ENCODE measurements at places on chromosomes 7 and 10. TPM values are rescaled to one million over a fixed set of nuclear protein-coding genes. Genes with fewer than 3 reads are reported as not detected.
A peak's percentile ranks its signal among the peaks of the same experiment; 100 is the strongest.

DNA sequence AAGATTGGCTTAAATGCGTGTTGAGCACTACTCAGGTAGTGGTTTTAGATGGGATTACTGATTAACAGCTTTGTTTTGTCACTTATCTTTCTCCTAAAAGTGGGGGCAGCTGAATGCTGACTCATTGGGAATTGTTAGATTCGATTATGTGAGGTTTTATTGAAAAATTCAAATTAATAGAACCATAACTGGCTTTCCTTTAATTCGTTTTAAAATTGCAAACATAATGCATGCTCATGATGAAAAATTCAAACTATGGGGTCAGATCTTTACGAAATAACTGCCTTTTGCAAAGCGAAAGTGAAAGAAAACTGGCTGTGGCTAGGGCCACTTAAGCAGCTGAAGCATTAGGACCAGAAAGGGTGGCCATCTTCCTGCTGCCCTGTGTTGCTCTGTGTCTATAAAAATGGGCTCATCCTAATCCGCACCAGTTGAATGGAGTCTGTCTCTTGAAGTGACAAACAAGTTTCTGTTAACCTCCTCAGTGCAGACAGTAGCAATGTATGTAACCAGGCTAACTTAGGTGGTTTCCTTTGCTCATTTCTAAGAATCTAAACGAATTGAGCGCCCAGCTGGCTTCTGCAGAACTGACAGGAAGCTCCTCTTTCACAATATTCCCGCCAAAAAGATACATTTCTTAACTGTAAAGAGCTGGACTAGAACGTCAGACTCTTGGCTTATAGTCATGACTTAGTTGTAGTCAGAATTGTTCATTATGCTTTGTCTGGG is 27.8 kb downstream of the DENND10 start:
- DNase-seq, result peak; percentile 23
- no peaks in the 10 kb centered on the region for H3K4me1 ChIP-seq
- H3K36me3 ChIP-seq, result no peaks in the 10 kb centered on the region
- H3K4me3 ChIP-seq, result peak overlapping the region; percentile 29
- H3K27me3 ChIP-seq, result no peaks in the 10 kb centered on the region
- H3K27ac ChIP-seq, result peak overlapping the region; percentile 63

DNA sequence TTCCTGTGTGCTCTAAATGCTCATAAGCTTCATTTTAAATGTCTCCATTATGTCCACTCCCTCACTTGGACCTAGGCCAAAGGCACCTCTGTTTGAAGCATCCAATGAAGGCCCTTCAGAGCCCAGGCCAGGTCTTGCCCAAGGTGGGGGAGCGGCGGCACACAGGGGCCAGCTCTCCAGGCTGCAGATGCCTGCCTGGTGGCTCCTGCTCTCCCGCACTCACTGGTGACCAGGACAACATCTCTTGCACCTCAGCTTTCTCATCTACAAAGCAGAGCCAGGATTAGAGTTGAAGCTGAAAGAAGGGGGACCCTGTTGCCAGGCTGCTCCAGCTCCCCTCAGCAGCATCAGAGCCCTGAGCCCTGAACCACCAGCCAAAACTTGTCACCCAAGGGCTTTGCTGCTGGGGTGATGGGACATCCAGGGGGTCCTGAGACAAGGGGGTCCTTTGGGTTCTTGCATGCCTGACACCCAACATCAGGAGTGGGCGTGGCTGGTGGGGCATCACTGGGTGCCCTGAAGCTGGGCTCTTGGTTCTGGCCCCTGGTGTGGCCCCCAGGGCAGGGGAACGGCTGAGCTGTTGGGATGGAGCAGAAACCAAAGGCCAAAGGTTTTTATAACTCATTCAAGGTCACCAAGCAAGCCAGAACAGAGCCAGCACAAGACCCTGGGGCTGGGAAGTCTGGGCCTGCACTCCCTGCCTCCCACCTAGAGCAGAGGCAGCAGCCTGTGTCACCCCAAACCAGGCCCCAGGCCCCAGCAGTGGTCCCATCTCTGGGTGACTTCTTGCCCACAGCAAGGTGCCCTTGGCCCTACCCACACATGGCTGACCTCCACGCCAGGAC is 1.2 kb downstream of the NACAD start:
- no peaks in the 10 kb centered on the region for H3K27me3 ChIP-seq
- no peak overlapping the region for H3K4me3 ChIP-seq
- H3K4me1 ChIP-seq, result peaks cover 7% of the 10 kb centered on the region
- no peaks in the 10 kb centered on the region for H3K36me3 ChIP-seq
- peak; percentile 45 for DNase-seq
- no peak overlapping the region for H3K27ac ChIP-seq

DNA sequence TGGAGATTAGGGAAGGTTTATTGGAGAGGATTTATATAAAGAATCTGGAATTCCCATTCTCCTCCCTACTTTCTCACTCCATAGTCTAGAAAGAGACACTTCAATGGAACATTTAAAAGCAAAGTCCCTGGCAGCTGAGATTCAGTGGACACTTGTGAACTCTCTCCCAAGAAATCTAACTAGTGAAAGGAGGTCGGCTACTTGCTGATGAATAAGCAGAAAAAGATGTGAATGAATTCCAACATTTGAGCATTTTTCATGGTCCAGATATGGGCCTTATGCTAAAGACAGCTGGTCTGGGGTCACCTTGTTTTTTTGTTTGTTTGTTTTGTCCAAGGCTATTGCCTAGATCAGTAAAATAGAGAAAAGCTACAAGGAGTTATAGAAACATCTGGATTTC is 141.1 kb upstream of the LRRTM3 start:
- no peaks in the 10 kb centered on the region for H3K36me3 ChIP-seq
- no peak overlapping the region for H3K27ac ChIP-seq
- no peak overlapping the region for H3K4me3 ChIP-seq
- no peaks in the 10 kb centered on the region for H3K4me1 ChIP-seq
- DNase-seq, result no peak

The GBX1 gene
- not detected for total RNA-seq

GRCh38 chr7:48868916-48869315 is 55.4 kb upstream of the CDC14C start:
- DNase-seq, result no peak
- H3K4me1 ChIP-seq, result no peaks in the 10 kb centered on the region
- no peak overlapping the region for H3K4me3 ChIP-seq
- no peaks in the 10 kb centered on the region for H3K27me3 ChIP-seq

GRCh38 chr7:7883394-7883793 is 85.2 kb upstream of the GLCCI1 start:
- H3K27ac ChIP-seq, result no peak overlapping the region
- H3K4me3 ChIP-seq, result no peak overlapping the region
- no peaks in the 10 kb centered on the region for H3K27me3 ChIP-seq

GRCh38 chr10:716821-717220 is 27.4 kb upstream of the DIP2C start:
- no peaks in the 10 kb centered on the region for H3K27me3 ChIP-seq
- H3K4me3 ChIP-seq, result no peak overlapping the region
- no peak overlapping the region for H3K27ac ChIP-seq
- no peak for DNase-seq

DNA sequence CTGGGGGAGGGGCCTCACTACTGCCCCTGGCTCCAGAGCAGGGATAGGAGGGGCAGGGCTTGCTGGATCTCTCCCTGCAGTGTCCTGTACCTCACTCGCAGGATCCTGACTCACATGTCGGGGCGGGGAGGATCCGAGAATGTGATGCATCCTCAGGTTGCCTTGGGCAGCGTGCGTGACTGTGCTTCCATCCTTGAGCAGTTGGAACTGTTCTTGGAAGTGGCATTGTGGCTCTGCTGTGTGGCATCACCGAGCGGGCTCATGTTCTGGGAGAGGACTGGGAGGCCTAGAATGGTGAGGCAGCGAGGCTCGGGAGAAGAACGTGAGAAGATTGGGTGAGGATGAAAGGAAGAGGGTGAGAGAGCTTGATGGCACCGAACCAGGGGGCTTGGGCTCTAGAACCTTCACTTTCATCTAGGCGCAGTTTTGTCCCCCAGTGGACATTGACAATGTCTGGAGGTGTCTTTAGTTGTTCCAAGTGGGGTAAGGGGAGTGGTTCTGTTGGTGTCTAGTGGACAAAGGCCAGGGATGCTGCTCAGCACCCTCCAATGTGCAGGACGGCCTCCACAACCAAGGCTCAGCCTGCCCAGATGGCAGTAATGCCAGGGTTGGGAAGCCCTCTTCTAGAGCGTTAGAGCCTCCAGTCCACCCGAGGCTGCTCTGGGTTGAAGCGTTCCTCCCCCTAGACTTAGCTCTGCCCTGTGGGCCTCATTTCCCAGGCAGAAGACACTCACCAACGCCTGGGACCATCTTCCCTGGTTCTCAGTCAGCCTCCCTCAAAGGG is 8.4 kb downstream of the RARRES2 start:
- H3K4me1 ChIP-seq, result no peaks in the 10 kb centered on the region
- H3K27me3 ChIP-seq, result no peaks in the 10 kb centered on the region
- DNase-seq, result no peak
- no peak overlapping the region for H3K4me3 ChIP-seq
- peaks cover 25% of the 10 kb centered on the region for H3K36me3 ChIP-seq

The C7orf33 gene
- total RNA-seq, result not detected

The EFCAB10 gene
- not detected for total RNA-seq

The PHKG1 gene
- 4.3 TPM for total RNA-seq

The ODAD2 gene
- not detected for total RNA-seq

The CUL1 gene
- 36.1 TPM for total RNA-seq

DNA sequence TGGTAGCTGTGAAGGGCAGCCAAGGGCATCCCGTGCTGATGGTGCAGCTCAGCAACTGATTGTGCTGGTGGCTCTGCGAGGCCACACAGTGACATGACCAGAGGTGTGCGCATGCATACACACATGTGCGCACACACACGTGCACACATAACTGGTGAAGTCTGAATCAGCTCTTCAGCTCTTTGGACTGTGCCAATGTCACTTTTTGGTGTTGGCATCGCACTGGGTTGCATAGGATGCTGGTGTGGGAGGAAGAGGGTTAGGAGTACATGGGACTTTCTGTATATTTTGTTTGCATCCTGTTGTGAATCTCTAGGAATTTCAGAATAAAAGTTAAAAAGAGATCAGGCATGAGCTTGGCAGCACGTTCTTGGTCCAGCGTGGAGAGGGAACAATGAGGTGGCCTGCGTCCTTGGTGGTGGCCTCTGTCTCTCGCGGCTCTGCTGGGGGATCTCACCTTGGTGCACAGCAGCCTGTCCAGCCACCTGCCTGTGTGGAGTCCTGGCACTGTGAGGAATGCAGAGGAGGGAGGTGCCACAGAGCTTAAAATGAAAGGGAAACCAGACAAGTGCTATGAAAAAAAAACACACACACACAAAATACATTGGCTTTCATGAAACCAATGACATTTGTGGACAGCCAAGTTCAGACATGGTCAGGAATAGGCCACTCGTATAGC is 124.0 kb downstream of the TRRAP start:
- DNase-seq, result no peak
- no peaks in the 10 kb centered on the region for H3K36me3 ChIP-seq
- H3K27me3 ChIP-seq, result no peaks in the 10 kb centered on the region
- H3K27ac ChIP-seq, result no peak overlapping the region
- H3K4me3 ChIP-seq, result no peak overlapping the region
- H3K4me1 ChIP-seq, result no peaks in the 10 kb centered on the region

- DNase-seq, result no peak
- H3K4me3 ChIP-seq, result peak within 1 kb of the TSS; percentile 43
- no peaks in the 10 kb centered on the region for H3K27me3 ChIP-seq
- H3K27ac ChIP-seq, result no peak within 1 kb of the TSS
These were observed at the start of gene ADAM12 for GRCh38 chr10:126387931-126388911. Gene ADAM12 (minus strand): TSS chr10:126388477. CDS start chr10:126388145, 332 bp downstream.

GRCh38 chr10:45575966-45576597 is 96.5 kb downstream of the ZFAND4 start:
- DNase-seq, result no peak
- H3K27ac ChIP-seq, result no peak overlapping the region
- H3K27me3 ChIP-seq, result no peaks in the 10 kb centered on the region
- H3K4me1 ChIP-seq, result peaks cover 3% of the 10 kb centered on the region

The TRIL gene
- total RNA-seq, result 1.7 TPM

DNA sequence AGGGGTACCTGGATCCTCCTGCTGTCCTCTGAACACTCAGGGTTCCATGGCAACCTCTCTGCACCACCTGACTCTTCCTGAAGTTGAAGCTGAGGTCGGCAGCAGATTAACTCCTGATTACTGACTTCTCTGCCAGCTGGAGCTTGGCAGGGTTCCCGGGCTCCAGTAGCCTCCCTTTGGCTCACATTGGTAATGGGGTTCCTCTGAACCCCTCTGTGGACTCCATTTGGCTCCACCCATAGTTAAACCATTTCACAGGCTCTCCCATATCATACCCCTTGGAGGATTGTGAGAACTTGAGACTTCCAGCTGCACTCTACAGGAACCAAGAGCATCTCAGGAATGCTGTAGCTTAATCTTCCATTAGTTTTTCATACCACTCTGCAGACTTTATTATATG is 292.5 kb downstream of the HDAC9 start:
- no peaks in the 10 kb centered on the region for H3K4me1 ChIP-seq
- no peak overlapping the region for H3K4me3 ChIP-seq
- no peaks in the 10 kb centered on the region for H3K27me3 ChIP-seq
- DNase-seq, result no peak
- H3K36me3 ChIP-seq, result no peaks in the 10 kb centered on the region
- H3K27ac ChIP-seq, result no peak overlapping the region

DNA sequence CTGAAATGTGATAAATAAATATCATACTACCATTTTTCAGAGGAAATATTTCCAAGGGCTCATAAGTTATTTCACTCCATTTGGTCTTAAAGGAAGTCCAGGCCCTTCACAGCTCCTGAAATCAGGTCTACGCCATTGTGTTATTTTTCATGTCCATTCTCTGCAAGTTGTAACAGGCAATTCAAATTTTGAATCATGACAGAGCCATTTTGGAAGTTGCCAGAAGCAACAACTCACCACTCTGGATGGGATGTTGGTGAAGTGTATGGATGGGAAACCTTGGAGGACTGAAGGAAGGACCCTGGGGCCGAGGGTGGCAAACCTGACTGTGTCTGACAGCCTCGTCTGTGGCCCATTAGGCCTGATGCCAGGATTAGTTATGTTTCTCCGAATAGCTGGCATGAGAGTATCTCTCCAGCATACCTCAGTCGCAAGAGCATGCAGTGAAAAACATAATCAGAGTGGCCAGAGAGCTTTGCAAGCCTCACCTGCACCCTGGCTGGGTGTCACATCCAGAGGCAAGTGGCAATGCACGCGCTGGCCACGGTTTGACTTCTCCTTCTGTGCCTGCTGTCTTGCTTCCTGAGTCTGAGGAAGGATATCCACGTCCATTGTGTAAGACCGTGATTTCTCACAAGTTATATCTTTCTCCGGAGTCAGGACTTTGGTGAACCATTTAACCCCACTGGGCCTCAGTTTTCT is 87.1 kb downstream of the NRP1 start:
- DNase-seq, result no peak
- no peaks in the 10 kb centered on the region for H3K36me3 ChIP-seq
- H3K4me1 ChIP-seq, result no peaks in the 10 kb centered on the region
- no peak overlapping the region for H3K4me3 ChIP-seq
- H3K27me3 ChIP-seq, result no peaks in the 10 kb centered on the region
- no peak overlapping the region for H3K27ac ChIP-seq

The C7orf57 gene
- not detected for total RNA-seq

The DGKI gene
- 0.35 TPM for total RNA-seq

- H3K4me1 ChIP-seq, result no peaks in the 10 kb centered on the region
- no peaks in the 10 kb centered on the region for H3K36me3 ChIP-seq
- DNase-seq, result peak; percentile 22
- no peaks in the 10 kb centered on the region for H3K27me3 ChIP-seq
These were observed 84.0 kb upstream of the ANLN start for GRCh38 chr7:36305648-36306047.

GRCh38 chr10:77835669-77836086 is 90.9 kb downstream of the DLG5 start:
- no peak overlapping the region for H3K4me3 ChIP-seq
- H3K27me3 ChIP-seq, result no peaks in the 10 kb centered on the region
- DNase-seq, result no peak
- no peaks in the 10 kb centered on the region for H3K36me3 ChIP-seq
